ENCODE measurements at places on chromosomes 4 and X. TPM values are rescaled to one million over a fixed set of nuclear protein-coding genes. Genes with fewer than 3 reads are reported as not detected.

- H3K36me3 ChIP-seq = no peaks in the 10 kb centered on the region
- H3K4me3 ChIP-seq = no peak overlapping the region
- H3K4me1 ChIP-seq = no peaks in the 10 kb centered on the region
- no peak overlapping the region for H3K27ac ChIP-seq
Measured at GRCh38 chr4:58070726-58071125, 960.5 kb upstream of the IGFBP7 start.

DNA sequence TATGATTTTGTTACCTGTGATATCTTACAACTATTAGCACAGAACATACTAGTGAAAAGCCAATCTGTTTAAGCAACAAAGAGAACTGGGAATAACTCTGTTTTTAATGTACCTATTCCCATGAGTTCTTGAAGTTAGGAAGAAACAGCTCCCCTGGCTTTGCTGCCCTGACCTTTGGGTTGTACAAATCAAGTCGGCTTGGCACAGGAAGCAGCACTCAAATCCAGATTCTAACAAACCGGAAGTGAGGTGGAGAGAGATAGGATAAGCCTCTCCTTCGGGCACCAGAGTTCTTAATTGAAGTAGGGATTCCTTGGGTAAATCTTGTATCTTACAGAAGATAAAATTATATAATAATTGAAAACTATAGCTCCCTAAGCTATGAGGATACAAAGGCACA is 144.8 kb upstream of the CPEB2 start:
- no peaks in the 10 kb centered on the region for H3K36me3 ChIP-seq
- no peak overlapping the region for H3K4me3 ChIP-seq
- DNase-seq = no peak
- no peaks in the 10 kb centered on the region for H3K27me3 ChIP-seq
- H3K4me1 ChIP-seq = no peaks in the 10 kb centered on the region

DNA sequence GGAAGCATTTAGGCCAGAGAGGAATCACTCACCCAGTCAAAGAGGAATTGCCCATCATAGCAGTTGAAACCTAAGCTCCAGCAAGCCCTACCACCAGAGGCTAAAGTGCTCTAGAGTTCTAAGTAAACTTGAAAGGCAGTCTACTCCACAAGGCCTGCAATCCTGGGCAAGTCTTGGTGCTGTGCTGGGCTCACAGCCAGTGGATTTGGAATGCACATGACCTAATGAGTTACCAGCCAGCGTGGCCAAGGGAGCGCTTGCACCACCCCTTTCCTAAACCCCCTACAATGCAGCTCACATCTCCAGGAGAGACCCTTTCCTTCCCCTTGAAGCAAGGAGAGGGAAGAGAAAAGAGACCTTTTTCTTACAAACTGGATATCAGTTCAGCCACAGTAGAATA is 445.7 kb downstream of the GASK1B start:
- H3K4me3 ChIP-seq = no peak overlapping the region
- no peaks in the 10 kb centered on the region for H3K4me1 ChIP-seq
- DNase-seq = no peak
- no peaks in the 10 kb centered on the region for H3K27me3 ChIP-seq
- no peak overlapping the region for H3K27ac ChIP-seq

DNA sequence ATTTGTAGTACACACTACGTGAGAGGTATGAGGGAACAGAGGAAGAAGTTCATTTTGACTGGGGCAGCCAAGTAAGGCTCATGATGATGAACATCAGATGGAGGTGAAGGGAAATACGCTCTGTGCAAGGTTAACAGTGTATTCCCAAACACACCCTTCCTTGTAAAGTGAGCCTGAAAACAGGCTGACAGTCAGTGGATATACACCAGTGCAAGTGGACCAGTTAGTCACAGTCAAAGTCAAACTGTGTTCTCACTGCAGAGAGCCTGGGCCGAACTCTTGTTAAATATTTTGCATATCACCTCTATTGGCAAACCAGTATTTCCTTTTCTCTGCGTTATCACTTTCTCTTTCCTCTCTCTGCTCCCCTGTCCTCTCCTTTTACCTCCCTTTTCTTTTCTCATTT is 23.4 kb upstream of the RHOH start:
- H3K27me3 ChIP-seq = no peaks in the 10 kb centered on the region
- no peak for DNase-seq

GRCh38 chrX:46589977-46590723 is 16.6 kb downstream of the CHST7 start:
- H3K27me3 ChIP-seq = no peaks in the 10 kb centered on the region
- H3K27ac ChIP-seq = no peak overlapping the region
- no peaks in the 10 kb centered on the region for H3K36me3 ChIP-seq
- no peak for DNase-seq
- no peak overlapping the region for H3K4me3 ChIP-seq
- no peaks in the 10 kb centered on the region for H3K4me1 ChIP-seq

The IL21 gene
- not detected for total RNA-seq

The INTU gene
- total RNA-seq = 3.0 TPM

All from Caco-2 (cell line).